GDM1 (cell line): ENCODE measurements at places on chromosomes 2 and 18.

- DNase-seq, result no peak
These were observed 76.0 kb upstream of the KLHL14 start for GRCh38 chr18:32848826-32849225.

GRCh38 chr2:154455866-154456265 lies 242.6 kb upstream of the KCNJ3 start:
- no peak for DNase-seq

- DNase-seq, result no peak
These were observed 151.6 kb downstream of the GLI2 start for GRCh38 chr2:120887320-120887697.

- no peak for DNase-seq
These were observed 90.3 kb downstream of the AKAIN1 start for GRCh38 chr18:5106730-5107129.

- no peak for DNase-seq
These were observed 185.5 kb downstream of the CDH2 start for GRCh38 chr18:27991391-27991790.

GRCh38 chr18:37476182-37476581 lies 89.4 kb downstream of the CELF4 start:
- DNase-seq, result peak; percentile 5

DNA sequence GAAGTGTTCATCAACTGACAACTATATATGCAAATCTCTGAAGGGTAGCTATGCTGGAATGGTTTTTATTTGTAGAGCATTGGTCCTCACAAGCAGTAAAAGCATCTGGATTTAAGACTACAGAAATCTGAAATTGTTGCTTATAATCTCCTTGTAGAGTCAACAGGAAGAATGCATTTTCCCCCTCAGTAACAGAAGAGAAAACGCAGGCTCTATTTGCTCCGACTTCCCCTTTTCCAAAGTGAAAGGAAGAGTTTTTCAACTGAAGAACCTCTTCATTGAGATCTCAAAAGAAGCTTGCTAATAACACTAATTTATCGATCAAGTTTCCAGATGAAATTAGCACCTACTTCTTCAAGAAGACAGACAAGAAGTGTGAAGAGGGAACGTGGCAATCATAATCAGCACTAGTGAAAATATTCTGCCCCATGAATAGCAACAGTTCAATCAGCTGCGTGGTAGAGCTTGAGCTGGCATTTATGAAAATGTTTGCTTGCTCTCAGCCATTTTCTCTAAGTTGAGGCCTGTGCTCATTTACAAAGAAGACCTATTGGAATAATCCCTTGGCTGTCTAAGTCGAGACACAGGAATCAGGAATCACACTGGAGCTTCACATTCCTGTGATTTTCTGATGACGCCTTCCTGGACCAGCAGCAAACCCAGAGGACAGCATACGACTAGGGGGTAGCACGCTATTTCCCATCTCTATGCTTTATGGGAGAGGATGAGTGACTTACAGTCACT lies 43.7 kb downstream of the TGIF1 start:
- no peak for DNase-seq

- no peak for DNase-seq
These were observed 13.9 kb upstream of the PXDN start for GRCh38 chr2:1758171-1758570.

DNA sequence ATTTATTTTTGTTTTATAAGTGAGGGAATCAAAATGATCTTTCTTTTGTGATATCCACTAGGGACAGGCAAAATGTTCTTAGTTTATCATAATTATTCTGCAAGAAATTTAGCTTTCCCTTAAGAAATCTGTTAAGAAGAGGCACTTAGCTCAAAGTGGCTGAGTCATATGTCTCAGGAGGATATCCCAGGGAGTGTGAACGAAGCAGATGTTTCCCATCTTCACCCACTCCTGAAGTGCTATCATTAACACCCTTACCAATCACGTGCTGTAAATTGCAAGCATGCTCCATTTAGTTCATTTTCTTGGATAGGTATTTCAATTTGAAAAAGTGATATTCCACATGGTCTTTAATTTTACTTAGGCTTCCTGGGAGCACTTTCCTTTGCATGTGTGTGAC lies 774.3 kb upstream of the TMEFF2 start:
- no peak for DNase-seq

DNA sequence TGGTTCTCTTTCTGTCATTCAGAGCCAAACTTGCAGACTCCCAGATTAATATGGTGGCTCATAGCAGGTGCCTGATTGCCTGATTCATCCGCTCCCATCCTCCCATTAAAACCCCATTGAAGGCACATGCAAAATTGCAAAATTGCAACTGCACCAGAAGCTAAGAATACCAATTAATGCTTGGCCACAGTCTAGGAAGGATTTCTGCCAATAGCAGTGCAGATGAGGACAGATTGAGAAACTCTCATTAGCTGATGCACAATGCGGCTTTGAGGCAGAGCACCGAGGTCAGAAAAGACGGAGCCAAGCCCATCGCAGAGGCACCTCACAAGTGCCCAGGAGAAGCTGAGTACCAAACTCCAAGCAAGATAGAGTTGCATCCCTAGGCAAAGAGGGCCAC lies 172.8 kb downstream of the ARL4C start:
- no peak for DNase-seq

DNA sequence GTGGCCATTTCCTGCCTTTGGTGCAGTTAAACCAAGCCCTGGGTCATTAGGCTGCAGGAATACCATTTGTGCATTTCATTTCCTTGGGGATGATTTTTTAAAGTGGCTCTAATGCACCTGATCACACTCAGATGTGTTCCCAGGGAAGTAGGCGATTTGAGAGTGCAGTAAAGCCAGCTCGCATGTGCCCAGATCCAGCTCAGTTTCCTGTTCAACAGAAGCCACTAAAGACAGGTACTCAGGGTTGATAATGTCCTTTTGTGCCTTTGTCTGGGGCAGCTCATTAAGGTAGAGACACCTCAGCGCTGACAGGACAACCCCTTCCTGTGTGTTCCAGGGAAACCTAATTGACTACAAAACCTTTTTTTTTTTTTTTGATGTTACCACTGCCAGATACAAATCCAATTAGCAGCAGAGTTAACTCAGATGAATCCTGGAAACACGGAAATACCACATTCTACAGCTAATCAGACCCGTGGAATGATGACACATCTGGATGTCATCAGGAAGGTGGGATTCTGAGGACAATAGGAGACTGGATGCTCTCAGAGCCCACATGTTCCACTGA lies 15.2 kb upstream of the CHRNA1 start:
- no peak for DNase-seq

DNA sequence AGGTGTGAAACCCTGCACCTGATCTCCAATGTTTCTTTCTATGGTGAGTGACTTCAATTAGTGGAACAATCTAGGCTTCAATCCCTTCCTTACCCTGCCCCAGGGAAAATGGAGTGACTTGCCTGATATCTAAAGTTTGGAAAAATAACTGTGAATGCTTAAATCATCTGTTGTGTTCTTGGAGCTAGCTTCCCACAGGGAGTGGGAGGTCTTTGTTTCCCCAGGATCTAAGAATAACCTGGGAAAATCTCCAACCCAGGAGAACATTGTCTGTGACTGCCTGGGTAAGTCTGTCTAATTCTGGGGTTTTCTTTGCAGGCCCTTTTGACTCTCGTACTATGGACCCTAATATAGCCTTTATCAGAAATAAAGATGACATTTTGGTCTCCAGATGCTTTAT lies 13.6 kb upstream of the LDAH start:
- DNase-seq, result no peak

GRCh38 chr2:240216167-240216566 lies 75.7 kb upstream of the OTOS start:
- DNase-seq, result no peak

- DNase-seq, result peak; percentile 14
These were observed 15.4 kb upstream of the RMC1 start for GRCh38 chr18:23487738-23488570.

DNA sequence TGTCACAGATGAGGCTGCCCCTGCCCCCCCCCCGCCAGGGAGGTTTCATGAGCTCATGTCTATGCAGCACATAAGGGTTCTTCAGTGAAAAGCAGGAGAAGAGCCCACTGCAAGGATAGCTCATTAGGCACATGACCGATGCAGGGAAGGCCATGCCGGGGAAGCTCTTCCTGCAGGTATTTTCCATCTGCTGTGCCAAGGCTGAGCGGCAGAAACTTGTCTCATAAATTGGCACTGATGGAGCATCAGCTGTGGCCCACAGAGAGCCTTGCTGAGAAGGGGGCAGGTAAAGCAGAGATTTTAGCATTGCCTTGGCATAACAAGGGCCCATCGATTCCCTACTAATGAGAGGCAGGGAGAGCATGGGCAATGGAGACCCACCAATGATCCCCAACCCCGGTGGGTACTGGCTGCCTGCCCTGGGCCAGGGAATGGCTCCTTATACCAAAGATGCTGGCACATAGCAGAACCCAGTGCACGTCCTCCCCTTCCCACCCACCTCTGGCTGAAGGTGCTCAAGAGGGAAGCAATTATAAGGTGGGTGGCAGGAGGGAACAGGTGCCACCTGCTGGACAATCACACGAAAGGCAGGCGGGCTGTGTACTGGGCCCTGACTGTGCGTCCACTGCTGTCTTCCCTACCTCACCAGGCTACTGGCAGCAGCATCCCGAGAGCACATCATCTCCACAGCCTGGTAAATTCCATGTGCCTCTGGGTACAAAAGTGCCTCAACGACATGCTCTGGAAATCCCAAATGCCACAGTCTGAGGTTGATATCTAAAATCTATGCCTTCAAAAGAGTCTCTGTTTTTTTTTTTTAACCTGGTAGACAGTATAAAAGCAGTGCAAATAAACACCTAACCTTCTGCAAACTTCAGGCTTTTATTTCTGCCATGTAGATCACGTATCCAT lies 41.4 kb downstream of the STEAP3 start:
- peak; percentile 21 for DNase-seq

DNA sequence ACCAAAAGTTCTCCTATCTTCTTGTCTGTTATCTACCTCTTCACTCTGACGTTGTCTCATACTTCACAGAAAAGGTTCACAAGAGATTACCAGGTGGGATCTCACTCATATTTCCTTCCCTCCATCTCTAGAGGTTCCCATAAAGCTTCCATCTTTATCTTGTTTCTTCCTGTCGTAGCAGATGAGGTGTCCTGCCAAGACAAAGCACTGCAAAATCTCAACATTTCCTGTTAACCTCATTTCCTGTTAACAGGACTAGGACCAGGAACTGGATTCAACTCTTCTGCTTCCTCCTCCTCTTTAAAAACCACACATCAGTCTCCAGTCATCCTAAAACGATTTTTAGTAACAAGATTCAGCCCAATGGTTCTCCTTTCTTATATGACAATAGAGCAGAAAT lies 512.8 kb upstream of the NRP2 start:
- no peak for DNase-seq

DNA sequence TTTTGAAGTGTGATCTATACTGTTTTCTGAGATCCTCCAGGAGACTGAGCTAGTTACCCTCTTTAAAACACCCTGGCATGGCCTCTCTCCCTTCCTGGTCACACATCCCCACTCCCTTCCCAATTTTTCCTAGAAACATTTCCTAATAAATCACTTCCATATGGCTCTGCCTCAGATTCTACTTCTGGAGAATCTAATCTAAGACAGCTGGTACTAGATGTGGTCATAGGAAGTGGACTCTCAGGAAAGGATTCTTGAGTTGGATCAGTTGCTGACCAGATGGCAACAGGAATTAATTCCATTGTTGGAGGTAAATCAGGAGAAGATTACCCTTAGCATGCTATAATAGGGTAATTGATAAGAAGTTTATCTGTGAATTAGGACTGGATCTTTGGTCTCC lies 310.5 kb downstream of the SATB2 start:
- no peak for DNase-seq

DNA sequence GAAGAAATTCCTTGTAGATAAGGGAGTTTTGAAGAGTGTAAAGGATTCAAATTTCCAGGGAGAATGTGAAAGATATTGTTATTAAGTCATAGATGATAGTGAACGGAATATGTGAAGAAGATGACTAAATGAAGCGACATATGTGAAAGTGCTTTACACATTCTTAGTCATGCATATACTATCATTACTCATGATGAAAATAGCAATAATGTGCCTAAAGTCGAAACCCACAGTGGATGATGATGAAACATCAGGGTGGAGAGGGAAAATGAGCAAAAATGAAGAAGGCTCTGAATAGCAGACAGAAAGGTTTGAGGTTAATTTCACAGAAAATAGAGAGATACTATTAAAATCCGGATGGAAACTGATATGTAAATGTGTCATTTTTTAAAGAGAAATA lies 1237.1 kb downstream of the LRP1B start:
- DNase-seq, result no peak

DNA sequence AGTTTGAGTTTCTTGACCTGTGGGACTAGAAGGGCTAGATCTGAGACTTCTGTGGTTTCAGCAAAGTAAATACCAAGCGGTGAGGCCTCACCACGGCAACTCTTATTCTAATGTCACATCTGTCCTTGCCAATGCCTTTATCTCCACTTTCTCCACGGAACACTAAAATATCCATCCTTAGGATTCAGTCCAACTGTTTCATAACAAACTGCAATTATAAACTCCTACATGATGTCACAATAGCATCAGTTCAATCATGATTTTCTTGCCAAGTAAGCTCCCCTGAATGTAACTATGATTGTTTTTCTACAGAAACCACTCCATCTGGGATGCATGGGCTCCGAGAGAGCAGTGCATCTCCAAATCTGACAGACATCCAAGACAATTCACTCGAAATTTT lies 79.6 kb downstream of the LRATD1 start:
- DNase-seq, result no peak

GRCh38 chr2:73995810-73996209 lies 11.1 kb downstream of the TET3 start:
- DNase-seq, result no peak

GRCh38 chr2:191178806-191179514 lies 28.2 kb upstream of the STAT4 start:
- no peak for DNase-seq

GRCh38 chr2:69173706-69174105 lies 160.7 kb downstream of the ANTXR1 start:
- no peak for DNase-seq

- DNase-seq, result no peak
These were observed 36.2 kb downstream of the HJURP start for GRCh38 chr2:233817995-233818638.

GRCh38 chr2:40740419-40740818 lies 288.5 kb upstream of the SLC8A1 start:
- DNase-seq, result no peak

DNA sequence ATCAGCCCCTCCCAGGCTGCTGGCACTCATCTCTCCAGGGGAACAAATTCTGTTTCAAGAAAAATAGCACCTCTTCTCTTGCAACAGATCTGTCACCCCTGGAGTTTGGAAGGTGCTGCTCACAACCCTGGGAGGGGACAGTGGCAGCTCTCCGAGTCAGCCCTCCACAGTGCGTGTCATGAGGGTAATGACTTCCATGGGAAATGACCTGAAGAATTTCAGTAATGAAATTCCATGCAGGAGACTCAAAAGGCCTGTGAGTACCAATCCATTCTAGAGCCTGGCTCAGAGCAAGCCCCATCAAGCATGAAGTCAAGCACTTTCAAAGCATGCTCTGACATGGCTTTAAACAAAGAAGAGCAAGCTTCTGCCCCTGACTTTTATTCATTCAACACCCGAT lies 276.3 kb upstream of the PARD3B start:
- DNase-seq, result no peak

- DNase-seq, result no peak
These were observed 57.3 kb upstream of the CBLN2 start for GRCh38 chr18:72601481-72601880.
